ENCODE measurements at places on chromosomes 7 and 10.

DNA sequence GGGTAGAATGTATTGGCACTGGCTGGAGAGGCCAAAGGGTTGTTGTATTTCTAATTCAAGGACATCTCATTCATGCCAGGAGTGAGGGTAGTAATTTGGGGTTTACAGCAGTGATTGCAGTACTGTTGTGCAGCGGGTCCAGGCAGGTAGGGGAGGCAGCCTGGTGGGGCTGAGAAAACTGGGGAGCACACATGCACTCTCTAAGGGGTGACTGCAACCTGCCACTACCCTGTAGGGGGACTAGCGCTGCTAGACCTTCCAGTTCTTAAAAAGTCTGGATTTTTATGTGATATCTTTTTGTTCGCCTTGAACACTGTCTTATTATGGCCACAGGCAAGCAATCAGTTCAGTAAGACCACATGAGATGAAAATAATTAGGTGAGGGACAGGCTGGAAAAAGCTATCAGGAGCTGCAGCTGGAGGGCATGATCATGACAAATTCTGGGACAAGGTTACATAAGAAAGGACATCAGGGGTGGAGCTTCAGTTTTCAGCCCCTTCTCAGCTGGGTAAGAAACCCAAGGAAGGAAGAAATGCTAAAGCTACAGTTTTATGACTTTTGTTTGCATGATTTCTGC, 149.0 kb downstream of the ARHGAP21 start:
- DNase-seq: no peak

- DNase-seq: no peak
Measured at GRCh38 chr7:142785841-142786250, 15.1 kb downstream of the PRSS2 start.

- DNase-seq: no peak
Measured at GRCh38 chr10:95360122-95360714, 69.4 kb upstream of the PDLIM1 start.

GRCh38 chr10:16519250-16519907, 2.3 kb downstream of the C1QL3 start:
- no peak for DNase-seq

GRCh38 chr7:105010504-105011130, 3.4 kb upstream of the KMT2E start:
- DNase-seq: peak; percentile 25

DNA sequence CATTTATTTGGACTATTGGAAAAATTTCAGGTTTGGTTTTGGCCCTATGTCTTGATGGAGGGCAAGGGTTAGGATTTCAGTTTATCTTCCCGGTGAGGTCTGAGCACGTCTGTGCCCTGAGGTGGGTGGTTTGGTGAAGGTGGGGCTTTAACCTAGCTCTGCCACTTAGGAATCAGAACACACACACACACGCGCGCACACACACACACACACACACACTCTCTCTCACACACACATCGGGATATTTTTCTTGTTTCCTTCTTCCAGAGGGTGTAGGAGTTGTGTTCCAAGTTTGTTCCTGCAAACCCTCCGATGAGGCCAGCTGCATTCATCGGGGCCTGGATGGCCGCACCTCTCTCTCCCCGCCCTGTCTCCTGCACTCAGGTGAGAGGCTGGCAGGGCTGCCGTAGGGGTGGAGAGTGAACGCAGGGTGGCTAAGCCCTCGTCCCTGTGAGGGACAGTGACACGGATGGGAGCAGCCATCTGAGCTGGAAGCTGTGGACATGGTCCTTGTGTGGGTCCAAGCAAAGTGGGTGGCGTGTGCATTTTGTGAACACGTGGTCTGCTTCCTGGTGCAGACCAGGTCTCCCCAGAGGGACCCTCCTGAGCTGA, 34.2 kb downstream of the CHST12 start:
- no peak for DNase-seq

- no peak for DNase-seq
Measured at GRCh38 chr10:11667756-11668155, 56.3 kb upstream of the USP6NL start.

DNA sequence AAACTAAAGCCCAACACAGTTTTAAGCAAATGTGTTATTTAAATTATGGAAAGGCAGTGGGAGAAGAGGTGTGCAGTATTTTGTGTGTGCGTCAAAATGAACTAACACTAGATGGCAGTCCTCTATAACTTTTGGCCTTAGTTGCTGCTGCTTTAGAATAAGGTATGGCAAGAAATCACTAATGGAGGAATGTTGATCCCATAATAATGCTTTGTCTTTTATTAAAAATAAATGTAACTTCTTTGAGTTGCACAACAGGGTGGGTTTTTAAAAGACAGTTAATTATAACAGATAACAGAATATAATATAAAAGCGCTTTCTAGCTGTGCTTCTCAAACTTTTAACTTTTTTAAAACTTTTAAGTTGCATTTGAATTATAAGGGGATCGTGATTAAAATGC, 56.4 kb downstream of the BBS9 start:
- DNase-seq: peak; percentile 83

GRCh38 chr7:129354428-129355157, 79.6 kb upstream of the STRIP2 start:
- DNase-seq: no peak

DNA sequence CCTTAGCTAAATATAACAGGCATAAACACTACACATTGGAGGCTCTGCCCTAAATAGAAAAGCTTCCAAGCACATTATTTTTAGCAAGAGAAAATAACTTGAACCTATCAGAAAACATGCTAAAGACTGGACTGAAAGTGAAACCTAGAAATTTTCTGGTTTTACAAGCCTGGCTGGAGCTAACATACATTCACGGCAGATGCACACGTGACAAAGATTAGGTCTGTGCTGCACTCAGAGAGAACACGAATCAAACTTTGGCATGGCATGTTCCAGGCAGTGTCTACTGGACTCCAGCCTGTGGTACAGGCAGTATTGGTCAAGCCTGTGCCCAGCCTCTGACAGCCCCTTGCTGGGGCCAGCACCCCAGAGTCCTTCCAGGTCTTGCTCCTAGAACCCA, 94.1 kb upstream of the PCBD1 start:
- DNase-seq: no peak

DNA sequence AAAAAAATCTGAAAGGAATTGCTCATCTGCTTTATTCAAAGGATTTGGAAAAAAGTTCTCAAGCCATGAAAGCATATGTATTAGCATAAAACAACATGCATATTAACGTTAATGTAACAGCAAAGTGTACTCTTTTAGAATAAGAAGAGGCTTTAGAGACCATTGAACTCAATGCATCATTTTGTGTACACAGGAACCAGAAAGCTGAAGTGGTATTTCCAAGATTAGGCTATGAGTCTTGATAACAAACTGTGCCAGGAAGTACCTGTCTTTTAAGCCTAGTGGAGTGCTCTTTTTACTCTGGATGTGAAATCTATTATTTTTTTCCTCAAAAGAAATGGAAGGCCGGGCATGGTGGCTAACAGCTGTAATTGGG, 164.2 kb downstream of the THSD7A start:
- no peak for DNase-seq

DNA sequence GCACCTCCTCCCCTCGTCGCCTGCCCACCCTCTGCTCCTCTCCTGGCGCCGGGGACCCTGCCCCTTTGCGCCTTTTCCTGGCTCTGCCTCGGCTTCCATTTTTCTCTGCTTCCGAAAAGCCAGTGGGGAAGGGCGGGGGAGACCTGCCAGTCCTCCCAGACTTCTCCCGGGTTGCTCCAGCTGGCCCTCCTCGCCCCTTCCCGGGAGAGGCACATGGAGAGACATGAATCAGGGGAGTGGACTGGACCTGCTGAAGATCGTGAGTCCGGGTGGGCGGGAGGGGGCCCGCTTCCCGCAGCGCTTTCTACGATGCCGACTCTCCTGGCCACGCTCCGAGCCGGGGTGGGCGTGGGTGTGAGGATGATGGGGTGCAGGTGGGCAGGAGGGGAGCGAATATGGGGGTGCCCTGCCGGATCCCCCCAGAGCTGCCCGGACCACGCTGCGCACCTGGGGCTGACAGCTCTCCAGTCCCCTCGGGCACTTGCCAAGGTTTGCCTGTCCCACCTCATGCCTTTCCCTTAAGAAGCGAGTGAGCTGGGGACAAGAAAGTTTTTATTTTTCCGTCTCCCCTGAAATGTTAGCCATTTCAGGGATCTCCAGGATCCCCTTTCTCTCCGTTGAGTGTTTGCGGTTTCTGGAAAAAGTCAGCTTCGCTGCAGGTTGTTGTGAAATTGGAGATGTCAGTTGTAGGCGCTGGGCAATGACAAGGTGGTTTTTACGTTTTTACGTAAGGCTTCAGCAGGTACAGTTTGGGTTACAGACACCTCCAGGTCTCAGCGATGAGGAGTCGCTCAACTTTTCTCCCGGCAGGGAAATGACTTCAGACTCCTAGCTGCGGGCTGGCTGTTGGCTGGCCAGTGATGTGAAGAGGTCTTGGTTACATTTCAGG, 977 bp downstream of the CACNB2 start:
- DNase-seq: peak; percentile 41

- DNase-seq: peak; percentile 55
Measured at GRCh38 chr7:2737771-2738540, 50.0 kb downstream of the AMZ1 start.

- no peak for DNase-seq
Measured at GRCh38 chr7:143013473-143013872, 13.5 kb downstream of the OR9A2 start.

DNA sequence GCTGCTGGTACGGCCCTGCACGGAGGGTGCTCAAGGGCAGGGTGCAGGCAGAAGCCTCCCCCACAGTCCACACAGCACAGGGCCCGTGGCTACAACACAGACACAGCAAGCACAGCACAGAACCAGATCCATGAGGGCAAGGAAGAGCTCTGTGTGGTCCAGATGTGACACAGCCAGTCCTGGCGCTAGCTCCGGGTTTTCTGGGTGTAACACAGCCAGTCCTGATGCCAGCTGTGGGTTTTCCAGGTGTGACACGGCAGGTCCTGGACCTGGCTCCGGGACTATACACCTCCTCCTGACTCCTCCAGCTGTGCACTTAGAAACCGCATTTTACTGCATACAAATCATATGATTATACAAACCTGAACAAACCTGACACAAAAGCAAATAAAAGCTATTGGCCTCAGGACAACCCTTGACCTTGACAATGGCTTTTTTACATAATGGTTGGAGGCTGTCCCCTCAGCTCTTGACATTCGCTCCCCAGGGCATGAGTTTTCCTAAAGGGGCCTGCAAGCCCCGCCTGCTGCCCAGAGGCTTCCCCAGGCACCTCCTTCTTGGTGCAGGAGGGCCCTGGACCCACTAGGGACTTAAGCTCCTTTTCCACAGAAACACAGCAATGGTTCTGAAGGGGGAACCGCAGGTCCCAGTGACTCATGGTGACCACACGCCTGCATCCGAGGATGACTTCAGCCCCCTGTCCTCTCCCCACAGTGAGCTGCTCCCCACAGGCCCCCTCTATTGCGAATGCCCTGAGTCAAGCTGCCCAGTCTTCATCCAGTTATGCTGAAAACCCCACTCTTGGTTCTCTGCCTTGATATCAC, 209.6 kb downstream of the PTPRN2 start:
- DNase-seq: no peak

GRCh38 chr7:49396229-49396628, 377.2 kb upstream of the VWC2 start:
- DNase-seq: no peak

GRCh38 chr10:71719042-71719441, 536 bp downstream of the C10orf105 start:
- no peak for DNase-seq

GRCh38 chr7:159095979-159096411, 48.7 kb downstream of the VIPR2 start:
- DNase-seq: no peak

- DNase-seq: no peak
Measured at GRCh38 chr10:113455947-113456346, 96.9 kb upstream of the HABP2 start.

GRCh38 chr7:47710201-47710935, 128.5 kb upstream of the TNS3 start:
- DNase-seq: peak; percentile 56

GRCh38 chr10:22434521-22434920, 89.2 kb downstream of the SPAG6 start:
- no peak for DNase-seq

- DNase-seq: no peak
Measured at GRCh38 chr10:70530315-70530714, 51.7 kb downstream of the PALD1 start.

DNA sequence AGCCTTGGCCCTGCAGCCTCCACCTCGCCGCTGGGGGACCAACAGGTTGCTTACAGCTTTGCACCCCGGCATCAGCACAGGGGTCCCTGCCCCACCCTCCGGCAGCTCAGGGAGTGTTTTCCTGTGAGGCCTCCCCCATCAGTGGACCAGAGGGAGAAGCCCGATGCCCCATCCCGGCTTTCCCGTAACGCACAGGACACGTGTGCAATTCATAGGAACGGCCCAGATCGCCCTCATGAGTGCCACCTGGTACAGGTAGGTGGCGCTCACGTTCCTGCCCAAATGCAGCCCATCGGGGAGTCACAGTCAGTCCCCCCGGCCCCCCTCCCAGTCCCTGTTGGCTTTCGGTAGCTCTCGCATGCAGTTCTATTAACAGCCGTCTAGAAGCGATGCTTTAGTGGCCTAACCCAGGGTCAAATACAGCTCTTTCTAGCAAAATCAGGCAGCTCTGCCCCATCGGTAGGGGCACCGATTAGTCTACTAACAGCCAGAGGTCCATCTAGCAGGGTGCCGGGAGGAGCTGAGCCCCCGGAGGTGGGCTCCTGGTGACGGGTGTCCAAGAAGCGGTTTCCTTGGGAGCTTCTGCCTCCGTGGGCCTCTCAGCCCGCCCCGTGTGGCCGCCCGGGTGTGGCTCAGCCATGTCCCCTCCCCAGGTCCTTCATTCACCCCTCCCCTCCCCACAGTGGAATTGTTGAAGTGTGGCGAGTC, 48.4 kb upstream of the GTF2IRD1 start:
- DNase-seq: no peak
